ENCODE measurements at places on chromosomes 4 and X.

GRCh38 chr4:70925418-70925817 is 23.2 kb downstream of the MOB1B start:
- no peak for DNase-seq

- no peak for DNase-seq
Measured at GRCh38 chrX:111503485-111503993, 7.9 kb upstream of the SERTM2 start.

DNA sequence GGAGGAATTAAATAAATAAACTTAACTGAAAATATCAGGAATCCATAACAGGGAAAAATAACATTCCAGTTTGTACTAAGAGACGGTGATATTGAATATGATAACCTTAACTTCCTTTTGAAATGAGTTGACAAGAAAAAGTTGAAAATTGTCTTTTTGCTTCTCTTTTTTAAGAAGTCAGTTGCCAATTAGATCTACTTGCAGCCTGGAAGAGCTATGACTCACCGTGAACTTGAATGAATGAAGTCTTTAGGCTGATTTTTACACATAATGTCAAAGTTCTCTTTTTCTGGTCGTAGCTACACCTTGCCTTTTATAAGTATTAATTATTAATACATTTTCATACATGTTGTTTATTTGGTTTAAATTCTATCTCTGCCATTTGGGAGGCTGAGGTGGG is 94.4 kb upstream of the HPGD start:
- DNase-seq, result no peak

DNA sequence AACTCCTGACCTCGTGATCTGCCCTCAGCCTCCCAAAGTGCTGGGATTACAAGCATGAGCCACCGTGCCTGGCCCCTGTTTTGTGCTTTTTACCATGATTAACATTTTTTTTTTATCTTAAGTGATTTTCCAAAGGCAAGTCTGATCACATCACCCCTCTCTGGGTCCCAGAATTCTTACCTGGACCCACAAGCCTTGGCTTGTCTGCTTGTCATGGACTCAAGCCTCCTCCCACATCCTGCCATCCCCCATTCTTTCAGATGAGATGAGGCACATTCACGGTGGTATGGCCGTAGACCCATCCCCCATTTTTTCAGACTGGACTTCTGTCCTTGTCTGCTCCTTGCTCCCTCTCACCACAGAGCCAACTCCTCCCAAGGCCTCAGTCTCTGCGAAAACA is 55.3 kb downstream of the APLN start:
- DNase-seq, result no peak

GRCh38 chr4:52780617-52781354 is 29.6 kb upstream of the ERVMER34-1 start:
- no peak for DNase-seq

DNA sequence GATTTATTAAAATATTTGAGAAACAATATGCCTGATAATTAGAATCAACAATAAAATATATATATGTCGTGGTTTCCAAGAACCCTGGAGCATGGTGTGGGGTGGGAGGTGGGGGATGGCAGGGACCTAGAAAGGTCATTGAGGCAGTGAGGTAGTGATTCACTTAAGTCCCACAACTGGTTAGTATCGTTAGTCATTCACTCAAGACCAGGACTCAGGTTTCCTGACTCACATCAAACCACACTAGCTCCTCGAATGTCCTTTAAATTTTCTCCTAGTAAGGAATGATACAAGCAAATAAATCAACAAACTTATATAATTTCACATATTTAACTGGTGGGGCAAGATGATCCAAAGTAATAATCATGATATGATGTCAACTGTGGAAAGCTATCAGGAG is 158.8 kb upstream of the AADAT start:
- no peak for DNase-seq

DNA sequence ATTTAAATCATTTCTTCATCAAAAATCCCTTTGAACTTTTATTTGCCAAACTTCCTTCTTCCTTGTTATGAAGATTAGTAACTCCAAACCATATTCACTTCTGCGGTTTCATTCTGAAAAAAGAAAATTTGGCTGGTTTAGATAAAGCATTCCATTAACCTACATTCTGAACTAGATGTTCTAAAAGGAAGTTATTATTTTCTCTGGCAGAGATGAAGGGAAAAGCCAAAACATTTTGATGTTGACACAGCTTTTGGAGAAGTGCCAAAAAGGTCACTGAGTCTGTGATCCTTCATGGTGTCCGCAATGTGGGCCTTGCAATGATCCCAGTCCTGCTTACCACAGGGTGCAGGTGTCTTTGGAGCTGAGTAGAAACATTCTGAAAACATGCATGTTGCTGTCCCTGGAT is 36.0 kb downstream of the CXCL8 start:
- no peak for DNase-seq

Measured in upper lobe of left lung (tissue), 6 donors.